Jurkat, Clone E6-1 (cell line): ENCODE measurements at places on chromosomes 3 and 15.

DNA sequence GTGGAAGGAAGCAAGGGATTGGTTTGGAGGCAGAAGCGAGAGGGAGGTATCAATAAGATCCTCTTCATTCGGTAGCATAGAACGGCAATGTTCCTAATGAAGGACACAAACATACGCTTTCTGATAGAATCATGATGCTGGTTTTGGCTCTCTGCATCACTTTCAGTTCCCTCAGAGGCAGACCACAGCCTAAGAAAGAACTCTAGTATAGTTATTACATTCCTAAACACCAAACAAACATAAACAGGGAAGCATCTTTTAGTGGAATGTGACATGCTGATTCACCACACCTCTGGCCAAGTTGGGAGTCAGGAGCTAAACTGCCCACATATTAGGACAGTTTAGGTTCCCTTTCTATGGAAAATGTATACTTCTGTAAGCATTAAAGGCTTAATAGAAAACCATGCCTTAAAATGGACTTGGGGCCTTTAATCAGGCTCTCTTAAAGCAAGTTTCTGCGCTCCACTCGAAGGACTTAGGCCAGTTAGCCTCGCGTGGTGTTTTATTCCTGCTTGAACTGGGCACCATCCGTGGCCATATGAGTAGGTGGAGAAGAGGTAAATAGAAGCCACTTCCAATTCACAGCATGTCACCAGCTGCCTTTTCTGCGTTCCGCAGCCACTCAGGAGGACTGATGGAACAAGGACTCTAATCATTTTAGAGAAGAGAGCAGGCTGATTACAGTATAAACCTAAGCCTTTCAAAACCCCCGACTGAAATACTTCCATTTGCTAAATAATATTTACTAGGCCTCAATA is 53.7 kb downstream of the CD47 start:
- DNase-seq: no peak

DNA sequence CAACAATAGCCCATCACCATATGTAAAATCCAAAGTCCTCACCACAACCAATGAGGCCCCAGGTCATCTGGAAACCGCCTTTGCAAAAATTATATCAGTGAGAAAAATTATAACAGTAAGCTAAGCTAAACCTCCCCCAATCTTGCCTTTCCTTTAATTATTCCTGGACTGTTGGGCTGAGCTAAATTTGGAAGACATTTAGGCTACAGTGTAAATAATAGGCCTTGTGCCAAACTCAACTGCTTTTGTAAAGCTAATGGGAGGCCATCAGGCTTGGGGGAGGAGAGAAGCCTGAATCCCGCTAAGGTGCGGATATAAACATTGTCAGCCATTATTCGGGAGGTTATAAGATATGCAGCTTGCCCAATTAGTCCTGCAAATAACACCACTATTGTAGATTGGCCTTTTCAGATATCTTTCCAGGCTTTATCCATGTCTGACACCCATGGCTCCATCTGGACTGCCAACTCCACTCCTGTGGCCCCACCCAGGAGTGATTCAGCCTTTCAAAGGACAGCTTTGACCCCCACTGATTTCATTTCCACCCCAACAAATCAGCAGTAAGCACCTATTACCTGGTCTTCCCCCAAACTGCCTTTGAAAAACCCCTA is 53.0 kb upstream of the CA12 start:
- no peak for DNase-seq

DNA sequence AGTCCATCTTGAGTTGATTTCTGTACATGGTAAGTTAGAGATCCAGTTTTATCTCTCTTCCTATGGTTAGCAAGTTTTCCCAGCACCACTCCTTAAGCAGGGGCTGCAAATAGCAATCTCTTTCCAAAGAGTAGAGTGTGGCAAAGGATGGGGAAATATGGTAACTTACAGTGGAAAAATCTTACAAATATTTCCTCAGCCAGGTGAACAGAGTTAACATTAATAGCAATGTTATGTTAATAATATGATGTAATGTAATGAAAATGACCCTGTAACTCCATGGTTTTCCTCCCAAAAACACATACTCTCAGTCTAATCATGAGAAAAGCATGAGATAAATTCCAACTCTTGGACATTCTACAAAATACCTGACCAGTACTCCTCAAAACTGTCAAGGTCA is 30.4 kb downstream of the FSIP1 start:
- DNase-seq: no peak

DNA sequence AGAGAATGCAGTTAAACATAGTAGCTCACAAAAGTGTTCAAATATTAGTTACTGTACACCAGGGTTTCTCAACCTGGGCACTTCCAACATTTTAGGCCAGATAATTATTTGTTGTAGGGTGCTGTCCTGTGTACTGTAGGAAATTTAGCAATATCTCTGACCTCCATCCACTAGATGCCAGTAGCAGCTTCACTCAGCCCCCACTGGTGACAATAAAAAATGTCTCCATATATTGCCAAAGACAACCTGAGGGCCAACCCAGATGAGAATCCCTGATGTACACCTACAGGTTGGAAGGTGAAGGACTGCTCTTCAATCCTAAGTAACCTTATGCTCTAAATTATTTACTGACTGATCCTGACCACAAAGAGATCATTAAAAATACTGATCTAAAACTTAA is 32.5 kb downstream of the DCUN1D1 start:
- no peak for DNase-seq

GRCh38 chr3:118828351-118828750 is 206.3 kb downstream of the IGSF11 start:
- no peak for DNase-seq

DNA sequence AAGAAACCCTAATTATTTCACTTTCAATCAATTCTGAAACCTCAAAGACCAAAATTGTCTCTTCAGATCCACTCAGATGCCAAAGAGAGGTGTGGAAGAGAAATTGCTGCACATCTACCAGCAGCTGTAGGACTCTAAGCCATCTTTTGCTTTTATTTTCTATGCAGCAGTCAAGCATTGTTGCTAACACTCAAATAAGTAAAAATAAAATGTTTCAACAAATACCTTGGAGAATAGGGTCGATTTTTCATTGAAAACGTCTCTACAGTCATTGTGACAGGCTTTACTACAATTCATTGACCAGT is 66.4 kb upstream of the CFAP20DC start:
- DNase-seq: no peak

- no peak for DNase-seq
Measured at GRCh38 chr3:38088126-38089078, 48.5 kb downstream of the ACAA1 start.

GRCh38 chr3:50320853-50321335 is 1.7 kb downstream of the HYAL2 start:
- DNase-seq: no peak

DNA sequence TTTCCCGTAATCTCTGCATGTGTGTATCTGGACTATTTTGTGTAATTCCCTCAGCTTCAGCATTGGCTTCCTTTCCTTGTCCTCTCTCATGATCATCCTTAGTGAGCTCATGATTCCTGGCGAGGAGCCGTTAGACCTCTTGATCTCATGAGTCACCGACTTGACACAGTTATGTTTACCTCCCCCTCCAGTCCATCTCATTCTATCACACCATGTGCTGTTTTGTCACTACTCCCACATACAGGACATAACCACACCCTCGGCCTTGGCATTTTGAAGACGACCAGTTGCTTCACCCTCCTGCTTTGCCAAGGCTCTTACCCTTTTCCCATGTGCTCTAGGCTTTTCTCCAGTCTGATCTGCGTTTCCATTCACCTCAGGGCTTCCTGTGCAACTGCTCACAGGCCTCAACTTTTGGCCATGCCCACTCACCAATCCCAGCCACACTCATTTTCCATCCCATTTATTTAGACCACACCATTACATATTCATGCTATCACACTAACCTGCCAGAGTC is 41.5 kb downstream of the CP start:
- no peak for DNase-seq

GRCh38 chr3:42180901-42181300 is 85.1 kb downstream of the CCK start:
- no peak for DNase-seq

DNA sequence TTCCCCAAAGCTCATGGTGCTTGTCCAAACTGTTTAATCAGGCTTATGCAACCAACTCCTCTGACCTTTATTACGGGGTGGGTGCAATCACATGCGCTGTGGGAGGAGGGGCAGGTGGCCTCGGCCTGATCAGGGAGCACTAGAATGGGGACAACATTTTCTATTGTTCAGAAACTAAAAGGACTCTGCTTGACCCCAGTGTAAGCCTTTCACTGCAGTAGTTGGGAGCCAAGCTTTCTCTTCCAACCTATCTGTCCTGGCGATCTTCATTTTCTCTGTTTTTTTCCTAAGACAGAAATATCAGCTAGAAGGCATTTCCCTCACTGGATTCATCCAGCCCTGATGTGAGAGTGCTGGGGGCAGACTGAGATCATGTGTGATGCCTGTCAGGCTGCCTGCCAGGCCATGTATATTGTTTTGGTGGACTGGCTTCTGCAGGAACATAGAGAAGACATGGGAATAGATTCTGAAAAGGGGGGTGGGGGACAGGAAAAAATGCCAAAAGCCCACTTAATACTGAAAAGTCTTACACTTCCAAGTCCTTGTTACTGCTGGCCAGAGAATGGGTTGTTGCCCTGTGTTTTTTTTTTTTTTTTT is 627.0 kb upstream of the TBL1XR1 start:
- DNase-seq: no peak

DNA sequence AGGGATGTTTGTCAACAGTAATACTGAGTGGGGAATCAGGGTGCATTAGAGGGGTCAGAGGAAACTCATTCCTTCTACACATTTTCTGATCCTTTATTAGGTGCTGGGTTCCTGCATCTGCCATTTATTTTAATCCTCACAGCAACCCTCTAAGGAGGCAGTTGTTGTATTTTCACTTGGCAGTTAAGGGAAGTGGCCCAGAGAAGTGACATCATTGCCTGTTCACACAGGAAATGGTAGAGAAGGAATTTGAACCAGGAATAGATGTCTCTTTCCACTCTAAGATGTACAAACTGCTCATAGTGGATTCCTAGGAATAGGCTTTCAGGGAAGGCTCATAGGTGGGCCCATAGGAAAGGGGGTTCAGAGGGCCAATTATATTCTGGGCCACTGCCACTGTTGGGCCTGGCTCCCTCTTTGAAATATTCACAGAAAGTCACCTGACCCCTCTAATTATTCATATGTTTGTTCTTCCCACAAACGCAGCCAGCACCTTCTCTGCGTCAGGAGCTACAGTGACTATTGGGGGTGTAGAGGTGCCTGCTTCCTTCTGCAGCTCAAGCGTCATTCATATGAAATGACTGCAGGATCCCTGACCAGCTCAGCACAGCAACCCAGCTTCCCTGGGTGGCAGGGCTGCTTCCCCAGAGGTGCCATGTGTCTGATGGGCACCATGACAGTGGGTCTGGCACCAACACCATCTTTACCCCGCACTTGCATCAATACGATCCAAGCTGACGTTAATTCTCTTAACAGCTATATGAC is 163.9 kb upstream of the SMAD3 start:
- no peak for DNase-seq

GRCh38 chr3:147428754-147429153 is 19.6 kb downstream of the ZIC1 start:
- no peak for DNase-seq

DNA sequence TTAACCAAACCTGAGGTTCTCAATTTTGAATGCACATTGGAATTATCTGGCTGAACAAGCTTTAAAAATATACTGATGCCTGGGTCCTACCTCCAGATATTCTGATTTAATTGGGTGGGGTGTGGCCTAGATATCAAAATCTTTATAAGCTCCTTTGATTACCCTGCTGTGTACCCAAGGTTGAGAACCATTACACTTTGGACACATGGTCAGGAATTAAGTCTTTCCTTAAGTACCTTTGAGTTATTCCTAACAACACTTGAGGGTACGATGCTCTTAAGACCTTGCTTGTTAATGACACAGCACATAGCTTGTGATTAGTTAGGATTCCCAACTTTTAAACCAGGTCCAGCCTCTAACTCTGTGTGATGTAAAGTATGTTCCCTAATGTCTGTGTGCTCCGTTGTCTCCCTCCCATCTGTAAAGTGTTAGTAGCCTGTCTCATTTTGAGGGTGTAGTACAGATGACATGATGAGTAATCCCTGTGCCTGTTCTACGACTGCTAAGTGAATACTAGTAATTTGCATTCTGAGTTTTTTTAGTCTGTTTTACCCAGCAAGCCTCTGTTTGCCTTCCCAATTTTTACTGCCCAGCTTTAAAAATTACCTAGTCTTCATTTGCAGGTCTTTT is 154.9 kb downstream of the KLHL25 start:
- DNase-seq: no peak

DNA sequence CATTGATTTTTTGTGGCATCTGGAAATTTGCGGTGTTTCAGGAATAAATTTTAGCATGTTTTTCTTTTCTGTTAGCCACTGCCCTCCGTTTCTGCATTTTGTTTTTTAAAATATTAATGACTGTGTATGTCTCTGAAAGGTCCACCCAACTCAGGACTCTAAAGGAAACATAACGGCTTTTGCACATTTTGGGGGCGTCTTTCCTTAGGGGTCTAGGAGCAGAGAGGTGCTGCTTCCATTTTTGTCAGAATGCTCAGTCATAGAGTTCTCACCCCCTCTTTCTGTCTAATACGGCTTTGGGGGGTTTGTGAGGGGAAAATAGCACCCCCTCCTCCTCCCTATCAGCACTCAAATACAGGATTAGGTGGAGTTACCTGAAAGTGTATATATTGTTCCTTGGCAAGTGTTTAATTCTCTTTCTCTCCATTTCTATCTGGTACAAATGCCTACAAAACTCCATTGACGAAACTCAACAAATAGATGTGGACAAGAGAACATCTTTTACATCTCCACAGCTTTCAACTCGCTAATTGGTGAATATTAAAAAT is 219.4 kb downstream of the MEIS2 start:
- no peak for DNase-seq

GRCh38 chr15:64507845-64508244 is 47.5 kb downstream of the ZNF609 start:
- DNase-seq: no peak

DNA sequence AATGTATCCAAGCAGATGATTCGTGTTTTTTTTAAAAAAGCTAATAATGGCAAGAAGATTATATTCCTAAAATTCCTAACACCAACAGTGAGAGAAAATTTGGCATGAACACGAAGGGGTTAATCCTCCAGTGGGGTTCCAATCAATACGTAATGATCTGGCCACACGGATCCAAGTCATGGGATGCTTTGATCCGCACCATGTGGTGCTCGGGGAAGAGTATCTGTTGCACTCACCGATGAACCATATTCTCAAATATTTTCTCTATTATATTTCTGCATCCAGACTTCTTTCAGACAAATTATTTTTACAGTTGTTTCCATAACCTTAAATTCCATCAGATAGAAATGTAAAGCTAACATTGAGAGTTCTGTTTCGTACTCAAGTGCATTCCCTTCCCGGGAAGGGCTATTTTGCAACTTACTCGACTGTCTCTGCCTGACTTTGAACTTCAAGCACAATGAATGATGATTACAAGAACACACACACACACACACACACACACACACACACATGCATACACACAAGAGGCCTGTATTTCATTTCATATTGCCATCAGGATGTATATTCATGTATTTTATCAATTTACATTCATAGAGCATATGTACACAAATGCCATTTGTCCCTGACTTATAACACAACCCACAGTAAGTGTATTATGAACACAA is 567.2 kb downstream of the FOXP1 start:
- no peak for DNase-seq

GRCh38 chr3:58577269-58577821 is at the start of gene FAM107A:
Gene FAM107A (minus strand): TSS chr3:58577391. CDS start chr3:58569860, 7,531 bp downstream.
- no peak for DNase-seq

- DNase-seq: no peak
Measured at GRCh38 chr15:58931987-58932588, 1.4 kb downstream of the SLTM start.
